ENCODE measurements at places on chromosomes 5 and 9.

GRCh38 chr5:82470185-82470994, 192.2 kb upstream of the RPS23 start:
- H3K27me3 ChIP-seq = peaks cover 6% of the 10 kb centered on the region
- no peak for DNase-seq
- H3K27ac ChIP-seq = no peak overlapping the region
- H3K4me1 ChIP-seq = no peaks in the 10 kb centered on the region
- no peaks in the 10 kb centered on the region for H3K36me3 ChIP-seq

- peaks cover 62% of the 10 kb centered on the region for H3K4me1 ChIP-seq
- H3K36me3 ChIP-seq = no peaks in the 10 kb centered on the region
- peaks cover 6% of the 10 kb centered on the region for H3K27me3 ChIP-seq
- no peak overlapping the region for H3K27ac ChIP-seq
- DNase-seq = no peak
Observed at GRCh38 chr5:80963966-80964481, 3.9 kb downstream of the RASGRF2 start.

- H3K27me3 ChIP-seq = no peaks in the 10 kb centered on the region
- DNase-seq = no peak
- no peak overlapping the region for H3K27ac ChIP-seq
Observed at GRCh38 chr5:18967637-18968036, 1020.4 kb downstream of the CDH18 start.

GRCh38 chr5:169445191-169445590, 138.4 kb upstream of the SPDL1 start:
- peaks cover 5% of the 10 kb centered on the region for H3K27me3 ChIP-seq
- no peak for DNase-seq
- H3K4me3 ChIP-seq = no peak overlapping the region
- no peak overlapping the region for H3K27ac ChIP-seq
- H3K4me1 ChIP-seq = no peaks in the 10 kb centered on the region
- H3K36me3 ChIP-seq = no peaks in the 10 kb centered on the region

DNA sequence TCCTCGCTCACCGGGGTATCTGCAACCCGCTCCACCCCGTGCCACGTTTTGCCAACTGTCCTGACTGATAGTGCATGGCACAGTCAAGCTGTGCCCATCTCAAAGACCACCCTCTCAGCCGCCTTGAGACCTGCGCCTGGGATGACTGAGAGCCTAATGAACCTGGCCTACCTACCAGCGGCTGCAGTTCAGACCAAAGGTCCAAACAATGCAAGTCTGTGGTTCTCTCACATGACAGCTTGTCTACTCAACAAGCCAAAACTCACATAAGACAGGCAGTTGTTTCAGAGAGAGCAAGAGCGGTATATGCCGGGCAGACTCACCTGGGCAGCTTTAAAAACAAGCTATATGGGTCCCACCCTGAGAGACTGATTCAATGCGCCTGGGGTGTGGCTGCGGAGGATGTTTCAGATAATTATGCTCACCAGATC, 70.5 kb downstream of the EPB41L4B start:
- no peak overlapping the region for H3K27ac ChIP-seq
- H3K4me1 ChIP-seq = no peaks in the 10 kb centered on the region
- H3K27me3 ChIP-seq = peaks cover 10% of the 10 kb centered on the region

DNA sequence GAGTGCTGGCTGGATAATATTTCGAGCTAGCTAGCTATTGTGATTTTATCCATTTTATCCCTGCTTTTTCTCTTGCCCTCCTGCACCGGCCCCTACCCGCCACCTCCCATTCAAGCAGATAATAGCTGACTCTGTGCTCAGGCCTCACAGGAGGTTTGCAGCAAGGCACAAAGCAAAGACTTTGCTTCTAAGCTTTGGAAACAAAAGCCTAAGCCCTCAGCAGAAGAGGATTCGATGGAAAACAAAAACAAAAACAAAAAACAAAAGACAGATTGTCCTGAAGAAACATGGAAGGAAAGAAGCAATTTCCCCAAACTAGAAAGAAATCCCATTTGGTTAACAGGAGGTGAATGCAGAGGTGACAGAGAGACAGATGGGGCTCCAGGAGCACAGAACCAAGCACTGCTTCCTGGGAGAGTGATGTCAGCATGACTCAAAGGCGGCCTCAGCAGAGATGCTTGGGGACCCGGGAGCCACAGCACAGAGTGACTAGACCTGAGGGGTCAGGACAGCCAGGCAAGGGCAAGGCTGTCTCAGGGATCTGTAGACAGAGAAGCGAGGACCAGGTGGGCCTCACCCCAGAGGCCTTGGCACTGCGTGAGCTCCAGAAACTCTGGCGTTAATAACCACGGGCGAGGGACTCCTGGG, 28.4 kb downstream of the MTX3 start:
- H3K4me3 ChIP-seq = peak overlapping the region; percentile 45
- peaks cover 22% of the 10 kb centered on the region for H3K27me3 ChIP-seq
- no peaks in the 10 kb centered on the region for H3K36me3 ChIP-seq
- peaks cover 34% of the 10 kb centered on the region for H3K4me1 ChIP-seq
- H3K27ac ChIP-seq = peak overlapping the region; percentile 92
- DNase-seq = peak; percentile 85

DNA sequence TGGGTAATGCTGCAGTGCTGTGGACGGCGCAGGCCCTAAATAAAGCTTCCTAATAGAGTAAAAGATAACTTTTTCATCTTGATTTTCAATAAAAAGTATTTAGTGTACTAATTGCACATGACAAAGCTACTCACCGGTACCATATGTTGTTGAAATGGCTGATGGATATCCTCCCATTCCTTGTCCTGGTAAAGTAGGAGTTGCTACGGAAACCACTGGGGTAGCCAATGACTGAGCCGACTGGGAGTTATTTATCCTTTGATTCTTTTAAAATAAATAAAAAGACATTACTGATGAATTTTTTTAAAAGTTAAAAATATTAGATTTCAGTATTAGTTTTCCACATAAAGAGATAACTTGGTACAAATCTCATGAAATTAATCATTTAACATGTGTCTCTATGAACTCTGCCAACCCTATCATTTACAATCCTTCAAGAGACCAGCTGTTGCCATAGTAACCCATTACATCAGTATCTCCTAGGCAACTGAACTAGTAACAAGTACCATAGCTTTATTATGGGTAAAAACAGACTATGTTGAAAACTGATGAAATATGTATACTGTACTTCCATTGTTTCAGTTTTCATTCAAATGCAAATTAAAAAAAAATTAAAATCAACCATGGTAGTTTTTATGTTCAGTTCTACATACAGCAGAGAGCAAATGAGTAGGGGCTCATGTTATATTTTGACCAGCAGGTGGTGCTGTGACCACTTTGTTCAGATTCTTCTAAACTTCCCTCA, 153.7 kb downstream of the MEF2C start:
- H3K27ac ChIP-seq = no peak overlapping the region
- no peak overlapping the region for H3K4me3 ChIP-seq
- DNase-seq = peak; percentile 62
- peaks cover 2% of the 10 kb centered on the region for H3K4me1 ChIP-seq
- H3K36me3 ChIP-seq = no peaks in the 10 kb centered on the region
- H3K27me3 ChIP-seq = peaks cover 13% of the 10 kb centered on the region

DNA sequence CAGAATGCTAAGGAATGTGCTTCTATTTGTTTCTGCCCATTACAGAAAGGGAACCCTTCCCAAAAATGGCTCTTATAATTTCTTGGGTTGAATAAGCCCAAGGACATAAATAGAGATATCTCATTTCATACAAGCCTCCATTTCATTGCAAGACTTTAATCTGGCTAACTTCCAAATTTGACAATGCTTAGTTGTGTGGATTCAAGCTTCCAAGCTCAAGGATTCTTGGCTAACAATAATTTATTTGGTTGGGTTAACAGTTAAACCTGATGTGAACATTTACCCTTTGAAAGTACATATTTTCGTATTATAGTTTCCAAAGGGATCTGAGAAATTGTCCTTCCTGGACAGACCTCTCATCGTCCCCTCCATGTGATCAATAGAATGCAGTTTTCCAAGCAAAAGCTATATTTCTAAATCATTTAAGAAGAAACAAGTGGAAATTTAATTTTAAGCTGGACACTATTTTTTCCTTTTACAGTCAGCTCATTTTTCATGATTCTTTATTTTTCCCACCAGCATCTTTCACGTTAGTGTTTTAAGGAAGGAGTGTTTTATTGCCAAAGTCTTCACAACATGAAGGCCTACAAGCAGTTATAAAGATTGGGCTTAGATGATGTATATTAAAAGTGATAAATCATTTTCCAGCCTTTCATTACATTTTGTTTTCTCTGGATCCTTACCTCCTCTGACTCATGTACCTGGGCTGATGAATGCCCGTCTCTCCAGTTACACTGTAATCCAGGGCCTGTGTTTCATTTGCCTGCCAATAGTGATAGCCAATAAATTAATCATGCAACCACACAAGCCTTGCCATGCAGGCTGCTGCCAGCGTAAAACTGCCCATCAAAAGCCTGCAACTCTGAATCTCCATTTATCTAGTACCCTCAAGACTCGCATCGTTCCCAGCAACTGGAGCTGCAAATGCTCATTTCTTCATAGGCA, 176.7 kb downstream of the NTRK2 start:
- H3K27me3 ChIP-seq = no peaks in the 10 kb centered on the region
- H3K36me3 ChIP-seq = no peaks in the 10 kb centered on the region
- no peaks in the 10 kb centered on the region for H3K4me1 ChIP-seq
- H3K27ac ChIP-seq = no peak overlapping the region

- H3K36me3 ChIP-seq = no peaks in the 10 kb centered on the region
- H3K4me1 ChIP-seq = no peaks in the 10 kb centered on the region
- no peak overlapping the region for H3K27ac ChIP-seq
- DNase-seq = no peak
Observed at GRCh38 chr9:90844326-90844725, 42.7 kb downstream of the SYK start.

DNA sequence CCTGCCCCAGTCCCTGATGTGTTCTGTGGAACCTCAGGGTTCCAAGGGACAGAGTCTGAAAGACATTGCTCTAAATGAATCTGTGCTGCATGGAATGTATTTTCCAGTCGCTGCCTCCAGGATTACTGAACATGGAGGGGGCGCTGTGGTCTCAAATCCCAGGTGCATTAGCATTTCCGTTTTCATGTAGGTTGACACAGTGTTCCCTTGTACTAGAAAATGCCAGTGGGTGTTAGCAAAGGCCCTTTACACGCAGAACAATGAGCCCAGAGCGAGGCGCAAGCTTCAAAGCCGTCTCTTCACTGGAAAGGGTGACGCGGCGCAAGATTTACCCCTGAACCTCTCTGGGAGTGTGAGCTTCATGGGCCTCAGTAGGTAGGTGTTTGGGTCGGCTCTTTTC, 308.3 kb downstream of the SLIT3 start:
- no peak overlapping the region for H3K4me3 ChIP-seq
- H3K36me3 ChIP-seq = no peaks in the 10 kb centered on the region
- no peak overlapping the region for H3K27ac ChIP-seq
- H3K4me1 ChIP-seq = no peaks in the 10 kb centered on the region
- DNase-seq = no peak

DNA sequence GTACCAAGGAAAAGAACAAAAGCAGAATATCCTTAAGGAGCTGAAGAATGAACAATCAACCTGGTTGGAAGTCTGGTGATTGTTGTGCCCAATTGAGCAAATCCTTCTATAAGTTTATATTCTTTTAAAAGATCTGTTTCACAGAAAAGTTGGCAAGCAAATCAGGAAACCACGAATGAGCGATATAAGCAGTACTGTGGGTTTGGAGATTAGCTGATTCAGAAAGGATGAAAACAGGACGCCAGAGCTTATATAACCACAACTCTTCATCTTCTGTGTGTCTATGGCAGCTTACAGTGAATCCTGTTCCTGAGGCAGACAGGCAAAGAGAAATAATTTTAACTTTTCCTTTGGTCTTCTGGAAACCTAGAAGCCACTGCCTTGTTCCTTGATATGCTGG, 61.7 kb downstream of the SLC38A9 start:
- H3K27ac ChIP-seq = no peak overlapping the region
- no peak overlapping the region for H3K4me3 ChIP-seq
- no peaks in the 10 kb centered on the region for H3K27me3 ChIP-seq
- H3K4me1 ChIP-seq = peaks cover 21% of the 10 kb centered on the region
- DNase-seq = no peak

DNA sequence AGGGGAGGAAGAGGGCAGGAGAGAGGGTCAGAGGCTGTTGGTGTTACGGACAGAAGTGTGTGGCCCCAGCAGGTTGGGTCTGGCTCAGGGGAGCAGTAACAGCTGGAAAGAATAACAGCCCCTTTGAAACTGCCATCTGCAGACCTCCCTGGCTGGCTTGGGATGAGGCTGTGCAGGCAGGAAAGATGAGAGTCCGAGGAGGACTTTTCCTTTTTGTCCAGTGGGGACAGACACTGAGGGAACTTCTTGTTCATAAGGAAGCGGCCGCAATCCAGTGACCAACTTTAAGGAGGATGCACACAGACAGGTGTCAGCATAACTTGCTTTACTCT, 14.8 kb upstream of the PLEKHG4B start:
- no peak overlapping the region for H3K4me3 ChIP-seq
- H3K27me3 ChIP-seq = peaks cover 12% of the 10 kb centered on the region
- no peak overlapping the region for H3K27ac ChIP-seq
- no peak for DNase-seq
